T1000 (cell line): ENCODE measurements at places on chromosomes 3 and 15.

- no peak for DNase-seq
Observed at GRCh38 chr3:17078926-17079465, 194.2 kb downstream of the PLCL2 start.

DNA sequence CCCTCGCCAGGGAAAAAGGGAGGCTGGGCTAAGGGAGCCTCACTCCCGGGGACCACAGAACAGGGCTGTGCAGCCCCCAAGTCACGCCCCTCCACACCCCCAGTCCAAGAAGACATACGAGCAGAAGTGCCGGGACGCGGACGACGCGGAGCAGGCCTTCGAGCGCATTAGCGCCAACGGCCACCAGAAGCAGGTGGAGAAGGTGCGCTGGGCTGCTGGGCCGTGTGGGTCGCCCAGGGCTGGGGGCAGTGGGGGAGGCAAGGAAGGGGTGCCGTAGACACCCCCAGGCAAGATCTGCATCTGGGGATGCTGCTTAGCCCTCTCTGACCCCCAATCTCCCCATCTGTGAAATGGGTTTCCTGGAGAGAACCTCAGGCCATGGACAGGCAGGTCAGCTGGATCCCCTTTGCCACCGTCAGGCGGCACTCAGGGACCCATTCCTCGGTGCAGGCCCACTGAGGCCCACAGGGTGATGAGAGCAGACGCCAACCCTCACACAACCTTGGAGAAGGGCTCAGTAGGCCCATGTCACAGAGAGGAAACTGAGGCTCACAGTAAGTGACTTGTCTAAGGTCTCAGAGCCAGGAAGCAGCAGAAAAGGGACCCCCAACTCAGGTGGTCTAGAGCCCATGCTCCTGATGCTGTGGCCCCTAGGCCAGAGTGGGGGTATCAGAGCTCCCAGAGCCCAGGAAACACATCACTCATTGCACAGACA, 33.7 kb downstream of the PSTPIP1 start:
- DNase-seq = no peak

- DNase-seq = no peak
Observed at GRCh38 chr3:82308755-82309154, 547.3 kb upstream of the GBE1 start.

- no peak for DNase-seq
Observed at GRCh38 chr15:64247906-64248541, 85.2 kb upstream of the PPIB start.

DNA sequence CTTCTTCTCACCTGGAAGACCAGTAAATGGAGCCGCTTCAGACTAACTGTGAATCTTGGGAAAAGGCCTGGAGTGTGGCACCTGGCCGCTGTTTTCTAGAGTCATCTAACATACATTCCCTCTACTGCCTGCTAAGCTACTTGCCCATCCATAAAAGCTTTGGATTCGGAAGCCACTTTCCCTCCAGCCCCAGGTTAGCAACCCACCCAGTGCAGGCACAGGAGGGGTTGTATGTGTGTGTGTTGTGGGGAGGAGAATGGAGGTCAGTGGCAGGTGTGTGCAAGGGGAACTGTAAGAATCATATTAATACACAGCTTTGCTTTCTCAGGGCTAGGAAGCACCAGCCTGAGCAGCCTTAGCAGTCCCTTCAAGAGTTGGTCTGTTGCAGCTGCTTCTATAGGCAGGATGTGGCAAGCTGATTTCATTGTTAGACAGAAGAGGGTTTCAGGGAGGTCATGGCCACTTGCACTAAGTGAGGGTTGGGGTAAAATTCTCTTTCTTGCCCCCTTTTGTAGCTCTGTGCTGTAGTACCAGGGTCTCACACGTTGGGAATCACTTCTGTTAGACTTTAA, 8.9 kb downstream of the NSUN3 start:
- DNase-seq = no peak

GRCh38 chr15:36567445-36567844, 12.0 kb upstream of the CDIN1 start:
- DNase-seq = no peak

DNA sequence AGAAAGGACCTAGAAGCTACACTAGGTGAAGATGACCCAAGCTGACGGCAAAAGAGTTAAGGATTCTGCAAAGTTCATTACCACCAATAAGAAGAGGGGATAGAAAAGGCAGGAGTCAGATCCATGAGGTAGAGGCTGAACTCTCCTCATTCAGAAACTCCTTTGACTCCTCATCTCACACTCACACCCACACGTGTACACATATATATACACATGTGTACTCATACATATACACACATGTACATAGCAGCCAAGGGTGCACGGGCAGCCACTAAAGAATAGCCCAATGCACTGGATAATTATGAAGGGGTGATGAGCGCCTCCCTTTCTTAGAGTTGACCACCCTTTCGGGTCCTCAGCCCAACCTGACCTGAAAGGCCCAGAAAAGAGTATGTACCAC, 476.8 kb downstream of the NTRK3 start:
- DNase-seq = no peak

- DNase-seq = no peak
Observed at GRCh38 chr15:26888761-26889160, 21.9 kb downstream of the GABRA5 start.

GRCh38 chr3:134239538-134239937, 11.1 kb downstream of the RYK start:
- no peak for DNase-seq

DNA sequence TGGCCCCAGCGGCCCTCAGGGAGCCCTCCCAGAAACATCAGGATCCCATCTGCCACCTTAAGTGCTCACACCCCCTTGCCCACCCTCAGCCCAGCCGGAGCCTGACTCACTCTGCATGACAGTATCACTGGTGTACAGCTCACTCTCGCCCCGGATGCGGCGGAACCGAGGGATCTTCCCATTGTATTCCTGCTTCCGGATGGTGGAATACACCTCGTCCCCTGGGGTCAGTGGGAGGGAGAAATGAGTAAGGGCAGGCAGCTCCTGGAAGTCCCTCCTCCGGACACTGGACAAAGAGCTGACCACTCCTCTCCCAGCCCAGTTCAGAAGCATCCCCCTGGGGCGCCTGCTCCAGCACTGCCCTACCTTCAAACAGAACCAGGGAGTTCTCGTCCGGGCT, 16.5 kb downstream of the SEMA7A start:
- DNase-seq = peak; percentile 63

GRCh38 chr3:195086341-195086740, 184.6 kb downstream of the XXYLT1 start:
- DNase-seq = no peak

GRCh38 chr15:57553526-57553925, 38.2 kb upstream of the MYZAP start:
- no peak for DNase-seq

GRCh38 chr3:17009826-17010225, 125.1 kb downstream of the PLCL2 start:
- DNase-seq = no peak
